T47D (cell line): ENCODE measurements at places on chromosomes 2 and 18.
A peak's percentile ranks its signal among the peaks of the same experiment; 100 is the strongest.

DNA sequence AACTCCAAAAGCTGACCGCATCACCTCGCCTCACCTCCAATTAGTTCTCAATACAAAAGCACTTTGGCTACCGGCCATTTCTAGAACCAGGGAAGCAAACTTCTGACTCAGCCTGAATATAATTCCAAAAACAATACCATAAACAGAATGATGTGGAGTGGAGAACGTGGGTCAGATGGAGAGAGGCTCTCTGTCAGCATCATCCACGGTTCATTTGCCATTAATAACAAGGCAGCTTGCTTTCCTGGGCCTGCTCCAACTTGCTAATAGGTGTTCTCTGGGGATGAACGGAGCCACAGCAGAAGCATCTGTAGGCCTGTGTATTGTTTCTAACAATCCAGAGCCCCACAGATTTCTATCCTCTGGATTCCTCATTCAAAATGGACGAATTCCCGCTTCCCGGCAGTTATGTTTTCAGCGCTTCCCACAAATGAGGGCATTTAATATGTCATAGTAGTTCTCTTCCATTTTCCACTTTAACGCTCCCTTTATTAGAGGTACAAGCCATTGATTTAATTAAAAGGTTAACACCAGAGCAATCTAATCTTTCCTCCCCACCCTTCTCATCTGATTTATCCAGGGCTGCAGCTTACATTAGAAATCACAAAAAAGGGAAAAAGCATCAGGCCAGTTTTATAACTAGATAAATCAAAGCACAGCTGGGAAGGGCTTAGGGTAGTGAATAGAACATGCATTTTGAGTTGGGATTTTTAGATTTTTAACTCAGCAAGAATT is 23.2 kb upstream of the CNTNAP5 start:
- DNase-seq: no peak

DNA sequence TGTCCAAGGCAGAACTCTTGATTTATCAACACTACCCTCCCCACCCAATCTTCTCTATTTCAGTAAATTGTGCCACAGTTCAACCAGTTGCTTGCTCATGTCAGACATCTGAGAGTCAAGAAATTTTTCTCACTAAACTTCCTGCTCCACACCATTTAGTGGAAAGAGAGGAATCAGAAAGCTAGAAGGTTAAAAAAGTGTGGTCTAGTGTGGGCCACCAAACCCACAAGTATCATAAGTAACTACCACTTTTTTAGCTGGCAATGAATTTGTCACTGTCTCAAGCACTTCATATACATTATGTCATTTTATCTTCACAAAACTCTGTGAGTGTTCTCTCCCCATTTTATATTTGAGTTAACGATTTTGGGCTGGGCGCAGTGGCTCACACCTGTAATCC is 16.6 kb upstream of the MSTN start:
- no peak for DNase-seq

DNA sequence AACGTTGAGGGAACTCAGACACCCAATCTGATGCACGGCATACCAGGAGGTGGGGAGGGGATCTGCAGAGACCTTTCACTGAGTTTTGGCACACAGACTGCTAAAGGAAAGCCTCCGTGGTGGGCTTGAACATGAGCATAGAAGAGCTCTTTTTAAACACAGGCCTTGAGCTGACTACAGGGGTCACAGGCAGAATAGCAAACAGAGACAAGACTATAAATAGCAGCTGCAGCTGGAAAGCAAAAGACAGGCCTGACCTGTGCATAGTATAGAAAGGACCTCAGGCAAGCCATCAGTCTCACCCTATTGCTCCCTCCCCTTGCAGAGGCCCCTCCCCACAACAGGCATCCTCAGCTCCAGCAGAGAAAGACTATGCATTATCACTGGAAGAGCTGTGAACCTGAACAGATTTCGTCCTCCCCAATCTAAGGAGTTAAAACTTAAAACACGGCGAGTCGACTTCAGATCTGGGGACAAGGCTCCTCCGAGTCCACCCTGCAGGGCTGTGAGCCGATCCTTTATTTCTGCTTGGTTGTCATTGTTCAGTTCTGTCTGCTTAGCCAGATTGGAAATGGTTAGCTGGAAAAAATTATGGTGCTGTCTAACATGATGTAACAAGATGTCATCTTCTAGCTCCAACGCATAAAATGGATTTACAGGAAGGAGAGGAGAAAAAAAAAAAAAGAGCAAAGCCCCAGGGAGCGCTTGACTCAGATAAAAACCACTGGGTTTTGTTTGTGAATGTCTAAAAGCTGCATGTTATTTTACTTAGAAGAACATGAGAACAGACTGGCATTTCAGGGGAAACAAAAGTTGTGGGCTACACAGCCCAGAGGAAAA is 25.2 kb upstream of the LCLAT1 start:
- DNase-seq: no peak

DNA sequence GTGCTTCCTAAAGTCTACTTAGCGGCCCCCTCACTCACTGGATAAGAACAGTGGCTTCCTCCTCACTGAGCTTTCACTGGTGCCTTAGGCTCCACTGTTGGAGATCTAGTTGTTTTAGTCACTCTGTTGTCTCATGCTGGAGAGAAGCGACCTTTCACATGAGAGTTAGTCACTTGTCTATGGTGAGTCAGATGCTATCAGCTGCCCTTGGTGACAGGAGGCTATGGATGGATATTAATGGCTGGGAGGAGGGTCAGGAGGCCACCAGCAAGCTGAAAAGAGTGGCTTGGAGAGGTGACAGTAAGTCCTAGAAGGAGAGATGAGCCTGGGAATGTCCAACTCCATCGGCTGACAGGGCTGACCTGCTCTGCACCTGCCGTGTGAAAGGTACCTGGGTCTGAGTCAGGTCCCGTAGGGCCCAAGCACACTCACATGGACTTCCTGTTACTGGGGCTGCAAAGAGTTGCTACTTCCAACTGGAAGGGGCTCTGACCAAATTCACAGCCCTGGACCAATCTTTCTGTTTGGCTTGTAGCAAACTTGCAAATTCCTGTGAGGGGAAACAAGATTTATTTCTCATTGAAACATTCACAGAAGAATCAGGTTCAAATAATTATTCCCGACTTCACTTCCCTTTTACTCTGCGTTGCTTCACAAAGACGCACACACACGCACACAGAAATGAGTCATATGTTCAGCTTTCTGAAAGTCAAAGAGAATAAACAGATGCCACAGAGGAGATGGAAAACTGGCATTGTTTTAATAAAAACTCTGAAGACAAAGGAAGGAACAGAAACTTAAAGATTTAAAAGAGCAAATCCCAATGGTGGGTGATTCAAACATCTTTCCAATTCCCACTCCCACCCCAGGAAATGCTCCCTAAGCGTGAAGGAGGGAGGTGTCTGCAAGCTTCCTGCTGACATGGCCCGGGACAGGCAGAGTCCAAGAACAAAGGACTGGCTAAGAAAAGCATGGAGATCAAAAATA is 203.5 kb upstream of the TWIST2 start:
- no peak for DNase-seq

- DNase-seq: no peak
Measured at GRCh38 chr2:204354442-204354856, 190.8 kb upstream of the PARD3B start.

DNA sequence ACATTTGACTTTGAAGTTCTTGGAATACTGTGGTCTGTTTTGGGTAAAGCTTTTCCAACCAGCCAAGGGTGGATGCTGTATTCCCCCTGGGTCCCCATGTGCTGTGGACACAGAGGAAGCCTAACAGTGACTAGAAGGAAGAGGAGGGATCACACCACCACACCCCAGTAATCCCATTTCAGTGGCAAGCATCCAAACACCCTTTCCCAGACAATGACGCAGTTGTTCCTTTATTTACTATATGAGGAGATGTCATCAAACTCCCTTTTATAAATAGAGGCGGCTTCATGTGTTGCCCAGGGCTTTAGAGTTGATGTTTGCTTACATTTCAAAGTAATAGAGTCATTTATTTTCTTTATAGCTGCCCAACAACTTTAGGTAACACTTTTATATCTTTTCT is 959.4 kb upstream of the GYPC start:
- peak; percentile 88 for DNase-seq

DNA sequence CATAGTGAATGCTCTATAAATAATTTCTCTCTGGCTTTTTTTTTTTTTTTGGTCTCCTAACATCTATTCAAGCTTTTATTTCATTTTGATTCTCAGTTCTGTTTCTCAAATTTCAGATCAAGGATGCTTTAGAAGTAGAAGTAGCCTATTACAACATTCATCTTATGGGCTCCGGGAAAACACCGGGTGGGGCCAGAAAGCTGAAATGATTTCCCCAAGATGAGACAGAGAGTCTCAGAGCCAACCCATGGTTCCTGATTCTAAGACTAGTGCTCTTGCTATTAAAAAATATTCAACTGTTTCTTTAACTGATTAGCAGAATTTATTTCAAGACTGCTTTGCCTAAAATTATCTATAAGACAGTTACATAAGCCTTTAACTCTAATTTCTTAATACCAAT is 147.2 kb upstream of the CCDC68 start:
- no peak for DNase-seq

- DNase-seq: no peak
Measured at GRCh38 chr18:23487738-23488570, 15.4 kb upstream of the RMC1 start.

DNA sequence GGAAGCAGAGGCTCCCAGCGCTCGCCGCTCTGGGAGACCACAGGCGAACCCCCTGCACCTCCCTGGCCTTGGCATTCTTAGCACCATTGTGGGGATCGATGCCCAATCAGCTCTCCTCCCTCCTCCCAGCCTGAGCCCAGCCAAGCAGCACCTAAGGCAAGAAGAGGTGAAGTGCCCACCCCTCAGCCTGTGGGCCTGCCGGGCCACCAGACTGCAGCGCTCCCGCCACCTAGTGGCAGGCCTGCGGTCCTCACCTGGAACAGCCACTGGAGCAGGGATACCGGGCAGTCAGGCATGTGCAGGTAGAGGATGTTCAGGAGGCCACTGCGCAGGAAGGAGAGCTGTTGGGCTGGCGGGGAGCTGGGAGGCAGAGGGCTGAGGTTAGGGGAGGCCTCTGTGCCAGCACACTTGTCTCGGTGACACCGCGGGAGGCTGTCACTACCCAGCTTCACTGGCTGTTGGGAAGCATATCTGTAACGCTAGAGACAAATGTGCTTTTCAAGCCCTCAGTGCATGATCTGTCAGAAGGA is 35.2 kb downstream of the FAM178B start:
- peak; percentile 78 for DNase-seq

DNA sequence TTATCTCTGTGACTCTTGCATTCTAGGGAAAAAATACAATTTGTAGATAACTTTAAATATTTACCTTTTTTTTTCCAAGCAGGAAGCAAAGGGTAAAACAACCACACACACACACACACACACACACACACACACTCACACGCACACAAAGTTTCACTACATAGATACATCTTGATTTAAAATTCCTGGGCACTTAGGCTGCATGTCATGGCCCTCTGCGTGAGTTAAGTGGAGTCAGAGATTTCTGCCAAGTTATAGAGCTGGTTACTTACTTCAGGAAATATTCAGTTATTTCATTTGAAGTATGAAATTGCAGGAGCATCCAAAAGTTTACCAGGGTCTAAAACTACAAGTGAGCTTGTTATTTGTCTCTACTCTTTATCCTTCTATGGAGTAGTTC is 612.0 kb downstream of the IRS1 start:
- no peak for DNase-seq

DNA sequence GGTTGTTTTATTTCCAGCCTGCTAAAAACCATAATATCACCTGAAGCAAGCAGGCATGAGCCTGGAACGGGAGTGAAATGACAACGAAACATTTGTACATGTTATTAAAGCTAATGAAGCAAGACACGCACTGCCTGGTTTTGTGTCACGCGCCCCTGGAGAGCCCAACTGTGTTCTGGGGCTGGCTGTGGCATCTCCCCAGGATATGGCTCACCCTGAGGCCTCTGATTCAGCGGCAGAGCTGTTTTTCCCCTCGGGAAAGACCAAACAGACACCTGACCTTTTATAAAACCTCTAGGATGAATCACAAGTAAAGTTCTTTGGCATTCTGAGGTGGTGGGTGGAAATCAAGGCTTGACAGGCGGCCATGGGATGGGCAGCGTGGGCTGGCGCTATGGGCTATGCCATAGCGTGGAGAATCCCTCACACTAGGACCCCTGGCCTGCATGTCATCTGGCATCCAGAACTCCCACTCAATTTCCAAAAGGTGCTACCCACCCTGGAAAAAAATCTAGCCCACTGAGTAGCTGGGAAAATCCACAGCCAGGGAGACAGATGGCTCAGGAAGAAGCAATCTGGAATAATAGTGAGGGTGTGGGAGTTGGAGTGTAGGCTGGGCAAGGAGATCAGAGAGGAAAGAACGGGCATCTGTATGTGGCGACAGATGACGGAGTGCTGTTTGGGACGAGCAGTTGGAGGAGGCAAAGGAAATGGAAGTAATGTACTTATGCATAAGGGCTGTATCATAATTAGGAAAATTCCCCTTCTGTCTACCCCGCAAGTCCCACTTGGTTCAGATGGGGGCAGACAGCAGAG is 262.0 kb downstream of the AFF3 start:
- no peak for DNase-seq

DNA sequence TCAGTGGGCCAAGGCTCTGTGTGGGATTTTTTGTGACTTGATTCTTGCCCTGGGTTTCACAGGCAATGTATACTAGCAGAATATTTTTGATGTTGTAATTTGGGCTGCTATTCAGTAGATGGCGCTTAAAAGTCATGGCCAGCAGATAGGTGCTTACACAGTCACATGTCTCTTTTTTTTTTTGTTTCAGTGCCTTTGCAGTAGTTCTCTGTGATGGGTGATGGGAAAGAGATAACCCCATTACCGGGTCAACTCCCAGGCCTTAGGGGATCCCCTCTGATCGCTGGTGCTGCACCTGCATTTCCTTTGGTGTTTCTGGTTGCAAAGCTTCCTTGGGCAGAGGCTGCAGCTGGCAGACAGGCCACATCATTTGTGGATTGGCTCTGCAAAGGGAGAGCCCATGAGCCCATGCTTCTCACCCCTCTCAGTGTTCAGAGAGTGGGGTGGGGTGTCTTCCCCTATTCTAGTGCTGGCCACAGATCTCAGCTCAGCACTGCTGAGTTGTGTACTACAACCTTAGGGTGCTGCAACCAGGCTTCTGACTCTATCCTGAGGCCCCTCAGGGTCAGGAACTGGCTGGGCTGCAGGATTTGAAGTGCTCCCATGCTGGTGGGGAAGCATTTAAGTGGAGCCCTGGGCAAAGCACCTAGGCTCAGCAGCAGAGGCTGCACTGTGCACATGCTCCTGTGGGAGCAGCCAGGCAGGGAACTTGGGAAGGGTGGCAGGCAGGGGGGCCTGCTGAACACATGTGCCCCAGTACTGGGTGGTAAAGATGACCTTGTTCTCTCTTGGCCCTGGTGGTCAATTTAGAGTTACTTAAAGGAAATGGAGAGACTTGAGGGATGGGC is 219.8 kb upstream of the SPHKAP start:
- DNase-seq: peak; percentile 15

- no peak for DNase-seq
Measured at GRCh38 chr18:10261344-10262276, 192.8 kb upstream of the APCDD1 start.

- DNase-seq: no peak
Measured at GRCh38 chr2:160077912-160078810, 15.7 kb upstream of the PLA2R1 start.

GRCh38 chr2:234705108-234705507 is 208.2 kb upstream of the ARL4C start:
- no peak for DNase-seq
